ENCODE measurements at places on chromosomes 1 and 21. TPM values are rescaled to one million over a fixed set of nuclear protein-coding genes. Genes with fewer than 3 reads are reported as not detected.

Gene SOX13
- total RNA-seq = 139 TPM

Gene KMO
- total RNA-seq = 0.28 TPM

Gene IRF6
- total RNA-seq = 3.1 TPM

Gene ARHGAP30
- total RNA-seq = 2.6 TPM

Gene TTC24
- total RNA-seq = not detected

Gene INKA2
- total RNA-seq = 6.4 TPM

Gene AIRE
- not detected for total RNA-seq

Gene PDE4B
- 6.9 TPM for total RNA-seq

- no peak overlapping the region for H3K4me3 ChIP-seq
- no peak overlapping the region for H3K27ac ChIP-seq
- no peaks in the 10 kb centered on the region for H3K36me3 ChIP-seq
- DNase-seq = no peak
Observed at GRCh38 chr1:228157729-228158126, 7.9 kb upstream of the IBA57 start.

GRCh38 chr1:39407510-39407895, 83.9 kb upstream of the BMP8A start:
- no peak for DNase-seq
- no peaks in the 10 kb centered on the region for H3K36me3 ChIP-seq

DNA sequence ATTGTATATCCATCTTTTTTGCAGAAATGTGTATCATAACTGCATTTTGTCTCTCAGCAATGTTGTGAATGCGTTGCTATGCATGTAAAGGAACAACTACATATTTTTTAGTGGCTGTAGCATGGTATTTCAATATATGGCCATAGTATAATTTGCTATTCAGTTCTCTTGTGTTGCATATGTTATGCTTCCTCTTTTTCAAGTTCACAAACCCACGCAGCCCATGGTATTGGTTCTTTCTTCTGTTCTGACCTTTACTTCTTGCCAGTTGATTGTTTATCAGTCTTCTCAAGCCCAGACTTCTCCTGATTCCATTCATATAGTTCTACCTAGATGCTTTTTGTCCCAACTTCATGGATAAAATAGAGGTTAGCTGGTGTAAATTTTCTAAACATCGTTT, 6.1 kb downstream of the SLC22A15 start:
- no peaks in the 10 kb centered on the region for H3K4me1 ChIP-seq
- no peak overlapping the region for H3K4me3 ChIP-seq
- DNase-seq = no peak
- H3K36me3 ChIP-seq = no peaks in the 10 kb centered on the region
- no peak overlapping the region for H3K27ac ChIP-seq

GRCh38 chr1:36420836-36421317, 23.2 kb upstream of the LSM10 start:
- peak; percentile 90 for DNase-seq
- H3K27me3 ChIP-seq = no peaks in the 10 kb centered on the region
- no peaks in the 10 kb centered on the region for H3K4me1 ChIP-seq
- no peaks in the 10 kb centered on the region for H3K36me3 ChIP-seq

DNA sequence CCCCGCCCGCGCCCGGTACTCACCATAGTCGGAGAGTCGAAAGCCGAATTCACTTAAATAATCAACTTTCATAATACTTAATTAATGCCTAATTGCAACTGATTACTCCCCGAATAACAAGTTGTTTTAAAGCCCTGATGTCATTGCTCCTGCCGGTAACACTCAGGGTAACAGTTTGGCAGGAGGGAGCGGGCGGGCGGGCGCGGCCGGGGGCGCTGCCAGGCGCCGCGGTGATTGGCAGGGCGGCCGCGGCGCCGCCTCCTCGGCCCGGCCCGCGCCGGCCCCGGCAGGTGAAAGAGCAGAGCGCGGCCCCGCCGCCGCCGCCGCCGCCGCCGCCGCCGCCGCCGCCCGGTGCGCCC, 102.2 kb downstream of the CASZ1 start:
- H3K27me3 ChIP-seq = no peaks in the 10 kb centered on the region
- H3K36me3 ChIP-seq = no peaks in the 10 kb centered on the region
- DNase-seq = no peak
- peaks cover 9% of the 10 kb centered on the region for H3K4me1 ChIP-seq
- H3K27ac ChIP-seq = peak overlapping the region; percentile 72
- peak overlapping the region; percentile 77 for H3K4me3 ChIP-seq

DNA sequence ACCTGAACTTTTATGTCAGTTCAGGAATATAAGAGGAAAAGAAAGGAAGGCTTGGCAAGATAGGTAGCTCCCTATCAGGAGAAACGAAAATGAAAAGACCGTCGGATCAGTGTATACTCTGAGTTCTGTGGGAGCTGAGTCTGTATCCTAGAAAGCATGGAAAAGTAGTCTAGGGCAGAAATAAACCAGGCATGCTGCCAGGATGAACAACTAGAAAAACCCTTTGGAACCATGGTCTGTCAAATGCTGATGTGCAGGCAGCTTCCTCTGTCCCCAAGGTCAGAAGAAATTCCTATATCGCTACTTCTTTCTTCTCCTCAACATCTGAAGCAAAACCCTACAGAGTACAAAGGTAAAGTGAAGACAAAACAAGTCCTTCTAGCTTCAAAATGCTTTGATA, 268.8 kb downstream of the ST6GALNAC3 start:
- no peaks in the 10 kb centered on the region for H3K36me3 ChIP-seq
- no peaks in the 10 kb centered on the region for H3K4me1 ChIP-seq
